ENCODE measurements at places on chromosomes 6 and 20. TPM values are rescaled to one million over a fixed set of nuclear protein-coding genes. Genes with fewer than 3 reads are reported as not detected.

OPRM1 gene
- not detected for total RNA-seq

C20orf96 gene
- total RNA-seq, result 11.7 TPM

DNA sequence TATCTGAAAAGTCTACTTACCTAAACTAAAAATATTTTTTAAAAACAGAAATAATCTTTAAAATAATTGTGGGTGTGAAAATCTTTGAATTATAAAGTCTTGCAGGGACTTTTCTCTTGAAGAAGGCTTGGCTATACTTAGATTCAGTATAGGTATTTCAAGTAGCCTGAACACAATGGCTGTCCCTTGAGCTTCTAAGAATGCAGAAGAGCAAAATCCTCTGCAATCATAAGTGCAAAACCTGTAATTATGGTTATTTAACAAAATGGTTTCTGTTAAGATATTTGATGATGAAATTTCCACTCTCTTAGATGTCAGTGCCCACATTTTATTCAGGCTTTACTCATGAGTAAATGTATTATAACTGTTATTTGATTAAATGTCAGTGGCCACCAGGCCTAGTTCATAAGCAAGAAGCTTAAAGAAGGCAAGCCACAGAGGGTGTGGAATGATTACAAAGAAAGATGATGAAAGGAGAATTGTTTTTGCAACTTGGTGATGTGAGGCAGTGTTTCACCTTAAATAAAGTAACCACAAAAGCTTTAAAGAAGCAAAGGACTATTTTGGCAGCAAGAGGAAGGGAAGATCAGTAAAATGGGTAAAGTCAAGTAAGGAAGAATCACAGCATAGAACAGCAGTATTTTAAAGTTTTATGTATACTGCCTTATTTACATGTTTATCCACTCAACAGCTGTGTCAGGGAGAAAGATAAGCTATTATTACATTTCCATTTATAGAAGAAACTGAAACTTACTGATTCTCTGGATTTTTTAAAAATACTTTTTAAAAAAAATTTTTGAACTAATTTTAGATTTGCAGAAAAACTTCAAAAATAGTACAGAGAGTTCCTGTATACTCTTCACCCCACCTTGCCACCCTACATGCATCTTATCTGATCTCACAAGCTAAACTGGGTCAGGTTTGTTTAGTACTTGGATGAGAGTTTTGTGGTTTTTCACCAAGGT is 351.2 kb upstream of the RUNX2 start:
- H3K4me1 ChIP-seq, result peaks cover 5% of the 10 kb centered on the region
- peak overlapping the region; percentile 71 for H3K27ac ChIP-seq
- peaks cover 19% of the 10 kb centered on the region for H3K36me3 ChIP-seq
- no peak for DNase-seq

DNA sequence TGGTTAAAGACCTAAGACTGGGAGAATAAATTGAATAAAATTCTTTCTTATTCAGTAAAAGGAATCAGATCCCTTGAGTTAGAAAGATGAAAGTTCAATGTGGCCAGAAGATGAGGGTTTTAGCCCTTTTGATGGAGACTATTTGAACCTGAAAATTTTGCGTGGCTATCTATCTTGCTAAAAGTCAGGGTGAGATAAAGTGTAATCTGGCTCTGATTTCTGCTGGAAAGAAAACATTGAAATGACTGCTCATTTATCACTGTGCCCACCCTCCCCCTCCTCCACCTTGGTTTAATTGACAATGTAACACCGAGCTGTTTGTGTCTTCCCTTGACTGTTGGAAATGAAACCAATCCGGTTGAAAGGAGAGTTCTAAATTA is 32.9 kb upstream of the TCF21 start:
- no peaks in the 10 kb centered on the region for H3K36me3 ChIP-seq
- H3K4me3 ChIP-seq, result no peak overlapping the region
- no peak for DNase-seq
- H3K27me3 ChIP-seq, result peaks cover 54% of the 10 kb centered on the region

PAK5 gene
- not detected for total RNA-seq

VGLL2 gene
- not detected for total RNA-seq

DNA sequence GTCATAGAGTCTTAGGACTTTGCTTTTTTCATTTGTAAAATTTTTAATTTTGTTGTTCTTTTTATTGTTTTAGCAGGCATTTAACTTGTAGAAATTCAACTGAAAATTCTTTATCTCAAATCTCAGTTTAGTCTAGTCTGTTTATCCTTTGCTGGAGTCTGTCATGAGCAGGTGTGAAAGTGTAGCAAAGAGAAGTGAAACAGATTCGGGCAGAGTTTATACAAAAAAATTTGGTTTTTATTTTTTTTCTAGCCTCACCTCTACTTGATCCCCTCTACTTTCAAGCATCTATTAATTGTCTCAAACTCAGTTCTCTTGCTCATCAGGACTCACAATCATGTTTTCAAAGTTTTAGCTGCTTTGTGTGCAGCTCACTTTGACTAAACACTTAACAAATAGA is 655.2 kb downstream of the HDGFL1 start:
- H3K36me3 ChIP-seq, result no peaks in the 10 kb centered on the region
- H3K27ac ChIP-seq, result no peak overlapping the region
- no peak for DNase-seq
- no peaks in the 10 kb centered on the region for H3K27me3 ChIP-seq

GRCh38 chr20:62067547-62068260 is 2.0 kb upstream of the TAF4 start:
- no peak for DNase-seq
- peak overlapping the region; percentile 64 for H3K27ac ChIP-seq
- H3K4me3 ChIP-seq, result peak overlapping the region; percentile 88
- peaks cover 2% of the 10 kb centered on the region for H3K27me3 ChIP-seq
- H3K4me1 ChIP-seq, result peaks cover 16% of the 10 kb centered on the region

DNA sequence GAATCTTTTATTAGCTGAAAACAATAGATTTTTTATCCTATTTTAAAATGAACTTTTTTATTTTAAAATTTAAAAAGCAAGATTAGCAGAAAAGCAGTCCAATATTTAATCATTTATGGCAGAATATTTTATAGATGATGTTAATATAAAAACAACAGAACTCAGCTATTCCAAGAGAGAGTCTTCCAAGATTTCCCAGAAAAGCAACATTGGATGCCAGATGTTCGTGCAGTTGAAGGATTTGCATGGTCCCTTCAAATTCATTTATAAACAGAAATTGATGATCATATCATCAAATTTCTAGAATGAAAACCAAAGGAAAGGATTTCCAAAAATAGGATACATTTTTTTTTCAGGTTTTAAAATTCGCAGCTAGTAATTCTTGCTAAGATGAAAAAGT is 25.4 kb upstream of the CNKSR3 start:
- no peak for DNase-seq
- H3K36me3 ChIP-seq, result no peaks in the 10 kb centered on the region
- H3K4me1 ChIP-seq, result no peaks in the 10 kb centered on the region
- no peak overlapping the region for H3K4me3 ChIP-seq
- no peak overlapping the region for H3K27ac ChIP-seq

GRCh38 chr6:17584241-17584803 is 15.8 kb upstream of the FAM8A1 start:
- H3K4me1 ChIP-seq, result peaks cover 7% of the 10 kb centered on the region
- DNase-seq, result no peak
- no peak overlapping the region for H3K4me3 ChIP-seq
- H3K27me3 ChIP-seq, result peaks cover 9% of the 10 kb centered on the region

DNA sequence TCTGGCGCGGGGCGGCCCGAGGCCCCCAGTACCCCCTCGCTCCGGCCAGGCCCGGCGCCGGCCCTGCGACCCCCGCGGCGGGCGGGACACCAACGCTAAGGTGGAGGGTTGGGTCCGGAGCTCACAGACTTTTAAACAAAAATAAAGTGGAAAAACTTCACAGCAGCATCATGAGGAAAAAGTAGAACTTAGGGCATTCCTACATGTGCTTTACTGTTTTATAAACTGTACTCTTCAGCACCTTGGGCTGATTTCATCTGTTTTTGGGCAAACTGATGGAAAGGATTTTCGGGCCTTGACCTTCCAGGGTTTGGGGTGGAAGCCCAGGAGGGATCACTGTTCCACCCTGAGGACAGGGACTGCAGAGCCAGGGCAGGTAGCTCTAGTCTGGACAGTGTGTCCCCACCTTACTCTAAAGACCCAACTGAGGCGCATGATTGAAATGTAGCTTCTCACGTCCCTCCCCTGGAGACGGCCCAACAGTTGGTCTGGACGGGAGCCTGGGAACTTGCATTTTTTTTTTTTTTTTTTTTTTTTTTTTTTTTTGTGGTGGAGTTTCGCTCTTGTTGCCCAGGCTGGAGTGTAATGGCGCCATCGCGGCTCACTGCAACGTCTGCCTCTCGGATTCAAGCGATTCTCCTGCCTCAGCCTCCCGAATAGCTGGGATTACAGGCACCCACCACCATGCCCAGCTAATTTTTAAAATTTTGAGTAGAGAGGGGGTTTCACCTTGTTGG is 740 bp downstream of the NELFCD start:
- H3K36me3 ChIP-seq, result peaks cover 2% of the 10 kb centered on the region
- H3K27me3 ChIP-seq, result no peaks in the 10 kb centered on the region
- DNase-seq, result no peak
- peaks cover 21% of the 10 kb centered on the region for H3K4me1 ChIP-seq
- peak overlapping the region; percentile 81 for H3K27ac ChIP-seq
- peak overlapping the region; percentile 91 for H3K4me3 ChIP-seq

- H3K4me3 ChIP-seq, result no peak overlapping the region
- no peaks in the 10 kb centered on the region for H3K4me1 ChIP-seq
- no peak overlapping the region for H3K27ac ChIP-seq
- no peaks in the 10 kb centered on the region for H3K27me3 ChIP-seq
- no peaks in the 10 kb centered on the region for H3K36me3 ChIP-seq
- no peak for DNase-seq
These were observed 276.7 kb downstream of the ADGRB3 start for GRCh38 chr6:68911811-68912210.

GRCh38 chr6:3876866-3877265 is 27.7 kb downstream of the FAM50B start:
- H3K4me3 ChIP-seq, result no peak overlapping the region
- H3K36me3 ChIP-seq, result no peaks in the 10 kb centered on the region
- DNase-seq, result no peak
- H3K4me1 ChIP-seq, result no peaks in the 10 kb centered on the region
- peaks cover 15% of the 10 kb centered on the region for H3K27me3 ChIP-seq
- no peak overlapping the region for H3K27ac ChIP-seq

DNA sequence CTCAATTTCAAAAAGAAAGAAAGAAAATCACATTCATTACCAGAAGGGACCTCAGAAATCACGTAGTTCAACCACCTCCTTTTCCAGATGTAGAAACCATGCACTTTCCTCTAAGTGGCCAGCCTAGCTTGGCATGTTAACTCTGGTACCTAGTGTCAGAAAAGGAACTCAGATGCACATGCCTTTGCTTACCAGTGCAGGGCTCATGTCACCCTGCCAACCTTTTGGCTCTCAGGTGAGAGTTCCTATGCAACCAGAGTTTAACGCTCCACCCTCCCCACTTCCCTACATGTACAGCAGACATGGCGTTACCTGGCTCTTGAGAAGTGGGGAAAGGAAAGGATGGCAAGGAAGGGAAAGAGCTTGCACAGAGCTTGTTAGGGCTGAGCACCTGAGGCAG is 16.3 kb upstream of the IL17F start:
- H3K27ac ChIP-seq, result no peak overlapping the region
- H3K36me3 ChIP-seq, result peaks cover 34% of the 10 kb centered on the region
- no peak for DNase-seq
- peaks cover 11% of the 10 kb centered on the region for H3K4me1 ChIP-seq
- peaks cover 3% of the 10 kb centered on the region for H3K27me3 ChIP-seq

EPM2A gene
- total RNA-seq, result 8.2 TPM

PRPH2 gene
- total RNA-seq, result 0.09 TPM

DNA sequence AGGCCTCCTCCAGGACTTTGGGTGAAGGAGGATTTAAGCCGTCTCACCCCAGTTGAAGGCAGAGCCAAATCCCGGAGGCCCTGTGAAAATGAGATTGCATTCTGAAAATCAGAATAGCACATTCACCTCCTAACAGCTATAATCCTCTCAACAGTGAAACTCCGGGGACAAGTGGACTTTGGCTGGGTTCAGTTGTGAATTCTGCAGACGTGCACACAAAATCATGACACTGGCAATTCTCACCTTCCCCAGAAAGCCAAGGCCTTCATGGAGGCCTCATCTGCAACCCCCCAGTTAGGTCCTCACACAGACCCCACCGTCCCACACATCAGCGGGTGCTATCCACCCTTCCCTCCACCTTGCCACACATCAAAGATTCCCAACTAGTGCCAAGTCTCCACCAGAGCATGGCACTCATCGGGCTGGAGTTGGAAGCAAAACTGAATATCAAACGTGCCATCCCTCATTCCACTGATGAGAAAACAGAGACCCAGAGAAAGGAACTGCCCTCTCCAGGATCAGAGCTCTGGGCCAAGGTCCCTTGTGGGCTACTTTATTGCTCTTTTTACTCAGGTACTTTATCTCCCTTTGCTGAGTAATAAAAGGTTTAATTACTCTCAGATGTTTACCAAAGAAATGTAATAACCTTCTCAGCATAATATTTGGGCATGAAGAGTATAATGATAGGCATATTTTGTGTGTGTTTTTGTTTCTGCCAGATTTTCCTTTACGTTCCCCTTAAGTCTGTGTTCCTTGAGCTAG is 4.8 kb upstream of the BTNL2 start:
- peaks cover 10% of the 10 kb centered on the region for H3K4me1 ChIP-seq
- H3K36me3 ChIP-seq, result no peaks in the 10 kb centered on the region
- H3K27me3 ChIP-seq, result peaks cover 64% of the 10 kb centered on the region
- H3K4me3 ChIP-seq, result no peak overlapping the region

- no peak overlapping the region for H3K4me3 ChIP-seq
- peaks cover 2% of the 10 kb centered on the region for H3K36me3 ChIP-seq
- no peak overlapping the region for H3K27ac ChIP-seq
- H3K27me3 ChIP-seq, result peaks cover 3% of the 10 kb centered on the region
- H3K4me1 ChIP-seq, result peaks cover 10% of the 10 kb centered on the region
These were observed 34.9 kb upstream of the HEY2 start for GRCh38 chr6:125714441-125715090.

DNA sequence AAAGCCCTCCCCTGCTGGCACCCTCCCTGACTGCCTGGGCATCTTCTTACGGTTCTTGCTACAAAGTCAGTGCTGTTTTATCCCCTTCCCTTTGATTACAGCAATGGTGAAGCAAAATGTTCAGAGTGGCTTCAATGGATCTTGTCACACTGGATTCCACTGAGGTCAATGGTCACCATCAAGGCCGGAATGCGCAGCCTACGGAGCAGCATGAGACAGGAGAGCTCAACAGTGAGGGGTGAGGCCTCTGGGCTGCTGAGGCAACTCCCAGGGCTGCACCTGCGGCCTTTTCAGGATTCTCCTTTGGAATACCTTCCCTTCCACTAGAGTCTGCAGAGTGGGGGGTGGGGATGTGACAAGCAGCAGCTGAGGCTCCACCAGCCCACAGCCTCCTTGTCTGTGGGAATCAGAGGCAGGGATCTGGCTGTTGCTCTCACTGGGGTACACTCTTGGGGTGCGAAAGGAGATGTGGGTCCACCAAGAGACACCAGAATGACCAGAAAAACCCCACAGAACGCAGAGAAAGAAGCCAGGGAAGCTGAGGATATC is 40.4 kb upstream of the EMILIN3 start:
- H3K27ac ChIP-seq, result no peak overlapping the region
- H3K4me3 ChIP-seq, result no peak overlapping the region
- peaks cover 21% of the 10 kb centered on the region for H3K36me3 ChIP-seq
- DNase-seq, result no peak

DNA sequence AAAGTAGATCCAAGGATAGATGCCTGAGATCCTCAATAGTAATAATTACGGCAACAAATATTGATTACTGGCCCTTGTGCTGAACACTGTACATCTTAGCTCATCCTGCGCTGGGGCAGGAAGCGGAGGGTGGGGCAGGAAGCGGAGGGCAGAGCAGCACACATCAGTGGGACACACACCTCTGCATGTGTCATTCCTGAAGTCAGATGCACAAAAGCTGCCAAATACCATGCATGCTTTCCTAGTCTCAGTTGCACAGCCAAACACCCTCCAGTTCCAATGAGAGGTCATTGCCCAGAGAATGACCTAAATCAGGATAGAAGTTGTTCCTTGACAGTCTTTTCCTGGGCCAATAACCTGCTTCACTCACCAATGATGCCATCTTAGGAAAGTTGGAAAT is 74.4 kb upstream of the FOXC1 start:
- H3K36me3 ChIP-seq, result no peaks in the 10 kb centered on the region
- H3K4me1 ChIP-seq, result peaks cover 11% of the 10 kb centered on the region
- peak overlapping the region; percentile 45 for H3K4me3 ChIP-seq
- H3K27ac ChIP-seq, result peak overlapping the region; percentile 38

All from activated naive CD8-positive, alpha-beta T cell treated with anti-CD3 and anti-CD28 coated beads, Interleukin-2, amount 10 ng/mL, durations not matched to agents 7 days and 5 days (primary cell).